ENCODE measurements at places on chromosomes 12 and 14.

DNA sequence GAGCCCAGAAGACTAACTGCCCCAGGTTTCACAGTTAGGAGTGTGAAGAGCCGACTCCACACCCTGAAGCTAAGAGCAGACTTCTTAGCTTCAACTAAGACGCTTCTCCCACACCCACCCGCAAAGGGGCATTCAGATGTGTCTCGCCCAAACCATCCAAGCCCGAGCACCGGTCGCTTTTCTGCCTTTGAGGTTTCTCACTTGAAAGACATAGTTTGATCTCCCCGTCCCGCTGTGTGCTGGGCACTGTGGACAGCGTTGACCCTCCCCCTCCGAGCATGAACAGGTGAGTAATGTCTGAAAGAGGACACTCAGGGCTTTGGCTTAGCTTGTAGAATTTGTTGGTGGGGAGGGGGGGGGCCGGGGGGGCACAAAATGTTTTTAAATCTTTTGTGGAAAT is 123.8 kb downstream of the TMEM132D start:
- no peak for DNase-seq

DNA sequence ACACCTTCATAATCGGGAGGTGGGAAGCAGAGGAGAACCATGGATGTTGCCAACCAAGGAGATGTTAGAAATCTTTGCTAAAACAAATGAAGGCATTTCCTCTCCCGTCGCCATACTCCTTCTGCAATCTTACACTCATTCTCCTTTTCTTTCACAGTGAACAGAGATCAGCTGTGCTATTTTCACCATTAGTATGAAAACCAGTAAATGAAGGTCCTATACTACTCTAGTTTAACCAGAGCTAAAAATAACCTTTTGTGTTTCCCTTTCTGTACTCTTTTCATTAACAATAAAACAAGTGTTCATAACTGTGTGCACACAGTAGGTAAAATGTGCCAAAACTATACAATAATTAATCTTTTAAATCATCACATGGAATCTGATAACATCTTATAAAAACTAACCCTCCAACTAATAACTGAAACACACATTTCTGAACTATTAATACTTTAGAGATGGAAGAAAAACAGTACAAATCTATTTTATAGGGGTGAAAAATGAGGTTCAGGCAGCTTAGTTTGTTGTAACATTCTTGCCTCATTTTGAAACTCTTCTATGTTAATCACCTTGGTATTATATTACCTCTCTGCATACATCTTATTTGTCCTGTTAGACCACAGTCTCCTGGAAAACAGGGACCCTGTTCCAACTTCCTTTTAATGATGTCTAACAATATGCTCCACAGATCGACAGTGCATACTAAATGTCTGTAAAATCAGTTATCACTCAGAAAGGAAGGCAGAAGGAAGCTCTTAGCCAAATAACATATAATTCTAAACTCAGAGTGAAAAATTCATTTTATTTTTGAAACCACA is 69.5 kb downstream of the SPPL3 start:
- no peak for DNase-seq

DNA sequence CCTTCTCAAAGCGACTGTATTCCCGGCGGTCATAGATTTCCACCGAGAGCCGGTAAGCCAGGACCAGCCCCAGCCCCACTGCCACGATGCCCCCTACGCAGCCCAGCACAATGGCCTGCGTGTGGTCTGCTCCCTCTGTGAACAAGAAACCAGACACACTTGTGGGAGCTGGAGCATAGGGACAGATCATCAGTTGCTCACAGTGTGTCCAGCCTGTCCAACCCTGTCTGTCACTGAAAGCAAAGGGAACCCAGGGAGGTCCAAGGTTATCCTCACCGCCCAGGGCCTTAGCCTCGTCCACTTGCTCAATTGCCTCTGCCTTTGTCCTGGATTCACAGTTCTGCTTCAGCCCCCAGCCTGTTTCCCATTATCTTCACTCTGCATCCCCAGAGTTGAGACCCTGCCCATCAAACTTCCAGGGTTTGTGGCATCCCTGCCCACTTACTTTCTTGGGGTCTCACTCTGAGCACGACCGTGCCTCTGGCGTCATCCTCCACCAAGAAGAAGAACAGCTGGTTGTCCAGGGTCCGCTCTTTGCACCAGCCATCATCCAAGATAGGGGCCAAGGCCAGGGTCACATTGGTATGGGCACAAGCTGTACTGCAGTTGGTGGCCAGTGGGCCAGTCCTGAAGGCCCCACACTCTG is 11.3 kb upstream of the CSAD start:
- no peak for DNase-seq

DNA sequence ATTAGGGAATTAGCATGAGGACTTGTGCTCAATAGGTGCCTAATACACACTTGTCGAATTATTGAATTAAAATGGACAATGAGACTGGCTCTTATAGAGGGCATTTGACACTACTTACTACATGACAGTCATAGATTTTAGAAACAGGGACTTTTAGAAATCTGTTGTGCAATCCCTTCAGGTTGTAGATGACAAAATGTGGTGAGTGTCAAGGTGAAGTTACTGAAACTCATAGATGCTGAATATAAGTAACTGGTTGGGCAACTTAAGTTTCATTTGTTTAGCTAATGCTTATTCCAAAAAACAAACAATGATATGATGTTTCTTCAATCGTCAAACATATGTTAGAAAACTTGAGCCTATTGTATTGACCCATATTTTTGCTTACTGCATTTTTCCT is 12.9 kb upstream of the PEX5 start:
- DNase-seq = no peak

GRCh38 chr12:92802906-92803305 is 100.1 kb downstream of the PLEKHG7 start:
- DNase-seq = no peak

DNA sequence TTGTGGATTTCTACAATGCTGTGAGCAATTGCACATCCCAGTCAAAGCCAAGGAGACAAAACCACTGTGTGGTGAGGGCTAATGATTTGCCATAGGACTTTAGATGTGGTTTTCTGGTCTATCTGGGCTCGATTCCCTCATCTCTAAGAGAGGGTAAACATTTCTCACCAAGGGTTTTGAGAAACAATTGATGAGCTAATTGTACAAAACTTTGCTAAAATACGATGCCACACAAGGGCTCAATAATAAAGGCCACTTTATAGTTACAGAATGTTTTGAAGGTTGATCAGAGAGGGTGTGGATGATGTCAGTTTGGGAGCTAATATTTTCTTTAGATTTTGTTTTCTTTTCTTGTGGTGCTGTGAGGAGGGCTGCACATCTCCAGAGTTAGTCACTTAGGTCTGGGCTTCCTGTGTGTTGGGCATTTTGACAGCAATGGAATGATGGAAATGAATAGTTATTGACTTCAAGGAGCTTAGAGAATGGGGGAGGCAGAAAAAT is 60.8 kb upstream of the SLC38A4 start:
- no peak for DNase-seq

DNA sequence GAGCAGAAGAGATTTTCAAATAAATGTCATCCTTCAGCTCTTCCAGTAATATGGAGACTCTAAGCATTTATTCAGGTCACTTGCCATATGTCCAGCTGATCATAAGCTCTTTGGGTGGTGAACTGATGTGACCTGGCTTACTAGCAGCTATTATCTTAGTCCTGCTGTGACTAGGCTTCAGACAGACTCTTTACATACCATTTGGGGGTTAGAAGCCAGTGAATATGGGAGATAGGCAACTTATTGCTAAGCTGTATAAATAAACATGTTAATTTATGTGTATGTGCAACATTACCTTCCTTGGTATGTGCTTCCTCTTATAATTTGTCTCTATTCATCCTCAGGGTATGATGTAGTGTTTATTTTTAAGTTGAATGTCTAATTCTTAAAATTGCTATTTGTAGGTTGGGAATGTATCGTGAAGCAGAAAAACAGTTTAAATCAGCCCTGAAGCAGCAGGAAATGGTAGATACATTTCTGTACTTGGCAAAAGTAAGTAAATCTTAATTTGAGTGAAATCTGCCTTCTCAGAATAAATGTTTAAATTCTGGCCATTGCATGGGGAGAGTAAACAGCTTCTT is 32.4 kb downstream of the TTC8 start:
- DNase-seq = no peak

DNA sequence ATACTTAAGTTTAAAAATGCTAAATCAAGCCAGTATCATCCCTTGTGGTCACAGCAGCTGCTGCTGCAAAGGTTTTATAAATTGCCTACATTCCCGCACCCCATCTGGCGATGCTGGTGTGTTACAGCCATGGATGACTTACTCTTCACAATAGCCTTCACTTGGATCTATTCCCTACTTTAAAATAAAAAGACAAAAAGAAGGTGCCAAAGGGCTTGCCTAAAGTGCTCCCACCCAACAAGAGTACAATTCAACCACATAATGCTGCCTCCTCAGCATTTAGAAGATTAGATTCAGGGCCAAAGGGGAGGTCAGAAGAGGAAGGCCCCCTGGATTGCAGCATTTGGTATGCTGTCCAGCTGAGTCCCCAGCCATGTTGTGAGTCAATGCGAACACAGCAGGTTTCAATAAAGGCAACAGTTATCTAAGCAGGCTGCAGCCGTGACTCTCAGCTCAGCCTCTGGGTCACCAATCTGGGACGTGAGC is 176.1 kb downstream of the DAD1 start:
- no peak for DNase-seq

- DNase-seq = no peak
Observed at GRCh38 chr12:130576371-130576816, 139.7 kb downstream of the RIMBP2 start.

GRCh38 chr14:58276208-58276607 is 22.1 kb upstream of the ARID4A start:
- DNase-seq = no peak

- DNase-seq = no peak
Observed at GRCh38 chr12:40225984-40226602, 1.3 kb downstream of the LRRK2 start.

DNA sequence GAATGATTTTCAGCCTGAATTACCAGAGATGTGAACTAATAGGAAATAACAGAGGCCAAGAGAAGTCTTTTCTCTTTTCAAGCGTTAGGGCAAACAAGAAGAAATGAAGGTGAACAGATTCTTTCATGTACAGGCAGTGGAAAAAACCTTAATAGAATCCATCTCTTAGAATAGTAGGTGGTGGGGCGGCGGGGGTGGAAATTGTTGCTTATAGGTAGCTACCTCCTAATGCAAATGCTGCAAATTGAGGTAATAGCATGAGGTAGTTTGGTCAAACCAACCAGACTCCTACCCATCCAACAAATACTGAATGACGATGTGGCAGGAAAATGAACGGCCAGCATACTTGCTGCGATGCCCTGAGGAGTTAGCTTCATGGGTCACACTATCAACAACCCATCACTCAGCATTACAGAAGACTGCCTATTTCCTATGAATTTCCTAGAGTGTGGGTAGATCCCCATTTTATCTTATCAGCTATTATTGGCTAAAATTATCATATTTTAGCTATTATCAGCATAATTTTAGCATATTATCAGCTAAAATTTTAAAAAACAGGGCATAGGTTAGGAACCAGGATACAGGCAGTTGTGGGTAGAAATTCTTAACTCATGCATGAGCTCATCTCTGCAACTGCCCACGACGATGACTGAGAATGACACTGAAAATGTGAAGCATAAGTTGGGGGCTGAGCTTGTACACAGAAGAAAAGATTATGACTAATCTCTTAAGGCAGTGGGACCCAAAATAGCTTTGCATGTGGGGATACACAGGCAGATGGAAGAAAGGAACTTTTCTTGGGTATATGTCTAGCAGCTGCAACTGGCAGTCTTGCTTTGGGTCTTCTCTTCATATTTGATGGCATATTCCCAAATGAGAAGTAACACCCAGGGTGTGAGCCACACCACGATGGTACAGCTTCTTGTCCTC is 68.7 kb downstream of the NIN start:
- DNase-seq = no peak

- no peak for DNase-seq
Observed at GRCh38 chr12:52464897-52465296, 8.7 kb downstream of the KRT6C start.

GRCh38 chr12:132338311-132338710 is 8.9 kb upstream of the GALNT9 start:
- DNase-seq = no peak

DNA sequence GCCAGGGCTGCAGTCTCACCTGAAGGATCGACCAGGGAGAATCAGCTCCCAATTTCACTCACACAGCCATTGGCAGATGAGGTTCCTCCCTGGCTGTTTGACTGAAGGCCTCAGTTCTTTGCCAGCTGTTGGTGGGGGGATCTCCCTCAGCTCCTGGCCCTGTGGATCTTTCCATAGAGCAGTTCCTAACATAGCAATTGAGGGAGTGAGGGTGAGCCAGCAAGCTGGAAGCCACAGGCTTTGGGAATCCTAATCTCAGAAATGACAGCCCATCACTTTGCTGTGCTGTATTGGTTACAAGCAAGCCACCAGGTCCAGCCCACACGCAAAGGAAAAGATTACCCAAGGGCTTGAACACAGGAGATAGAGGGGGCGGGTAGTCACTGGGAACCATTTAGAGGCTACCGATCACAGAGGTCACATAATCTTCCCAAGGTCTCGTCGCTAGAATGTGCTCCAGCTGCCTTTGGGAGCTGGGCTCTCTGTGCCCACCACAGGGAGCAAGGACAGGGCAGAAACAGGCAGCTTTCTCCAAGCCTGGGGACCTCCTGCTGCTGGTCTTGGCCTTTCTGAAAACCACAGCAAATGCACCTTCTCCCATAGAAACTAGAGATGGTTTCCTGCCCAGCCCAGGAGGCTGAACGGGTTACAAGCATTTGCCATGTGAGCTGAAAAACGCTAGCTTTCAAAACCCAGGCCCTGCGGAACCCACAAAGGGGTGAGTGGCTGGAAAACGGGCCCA is 4.6 kb upstream of the OTUB2 start:
- no peak for DNase-seq

DNA sequence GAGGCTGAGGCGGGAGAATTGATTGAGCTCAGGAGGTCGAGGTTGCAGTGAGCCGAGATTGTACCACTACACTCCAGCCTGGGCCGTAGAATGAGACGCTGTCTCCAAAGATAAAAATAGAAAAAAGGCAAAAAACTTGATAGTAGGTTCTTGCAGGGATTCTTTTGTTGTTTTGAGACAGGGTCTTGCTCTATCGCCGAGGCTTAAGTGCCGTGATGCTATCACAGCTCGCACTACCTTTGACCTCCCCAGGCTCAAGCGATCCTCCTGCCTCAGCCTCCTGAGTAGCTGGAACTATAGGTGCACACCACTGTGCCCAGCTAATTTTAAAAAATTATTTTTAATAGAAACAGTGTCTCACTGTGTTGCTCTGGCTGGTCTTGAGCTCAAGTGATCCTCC is 4.7 kb downstream of the GOLGA5 start:
- no peak for DNase-seq

DNA sequence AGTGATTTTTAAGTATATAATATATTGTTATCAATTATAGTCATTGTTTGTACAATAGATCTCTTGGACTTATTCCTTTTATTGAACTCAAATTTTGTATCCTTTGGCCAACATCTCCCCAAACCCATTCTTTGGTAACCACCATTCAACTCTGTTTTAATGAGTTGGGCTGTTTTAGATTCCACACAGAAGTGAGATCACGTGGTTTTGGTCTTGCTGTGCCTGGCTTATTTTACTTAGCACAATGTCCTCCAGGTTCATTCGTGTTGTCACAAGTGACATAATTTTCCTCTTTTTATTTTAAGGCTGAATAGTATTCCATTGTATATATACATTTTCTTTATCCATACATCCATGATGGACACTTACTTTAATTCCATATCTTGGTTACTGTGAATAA is 40.2 kb upstream of the LTA4H start:
- no peak for DNase-seq
